ENCODE measurements at places on chromosomes 2 and 18.

DNA sequence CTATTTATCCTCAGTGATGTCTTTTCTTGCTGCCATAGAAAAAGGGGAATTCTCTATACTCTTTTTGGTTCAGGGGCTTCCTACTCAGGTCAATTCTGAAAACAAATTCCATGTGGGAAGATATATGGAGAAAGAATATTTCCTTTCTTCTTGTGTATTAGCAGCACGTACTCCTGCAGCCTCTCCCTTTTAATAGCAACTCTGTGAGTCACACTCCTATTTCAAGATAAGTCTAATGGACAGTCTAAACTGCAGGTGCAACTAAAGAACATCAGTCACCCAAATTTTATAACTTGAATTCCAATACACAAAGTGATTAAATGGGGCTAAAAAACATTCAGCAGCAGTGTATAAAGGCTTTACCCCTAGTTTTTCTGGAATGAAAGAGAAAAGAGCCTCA, 942.2 kb downstream of the CNTNAP5 start:
- DNase-seq = no peak

- DNase-seq = no peak
Measured at GRCh38 chr2:173249661-173250641, 104.7 kb upstream of the CDCA7 start.

DNA sequence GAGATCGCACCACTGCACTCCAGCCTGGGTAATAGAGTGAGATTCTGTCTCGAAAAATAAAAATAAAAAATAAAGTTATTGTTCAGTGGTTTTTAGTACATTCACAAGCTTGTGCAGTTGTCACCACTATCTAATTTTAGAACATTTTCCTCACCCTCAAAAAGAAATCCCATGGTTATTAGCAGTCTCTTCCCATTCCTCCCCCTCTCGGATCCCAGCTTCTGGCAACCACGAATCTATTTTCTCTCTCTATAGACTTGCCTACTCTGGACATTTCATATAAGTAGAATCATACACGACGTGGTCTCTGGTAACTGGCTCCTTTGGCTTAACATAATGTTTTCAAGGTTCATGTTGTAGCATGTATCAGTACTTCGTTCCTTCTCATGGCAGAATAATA, 38.6 kb downstream of the CABLES1 start:
- DNase-seq = no peak

DNA sequence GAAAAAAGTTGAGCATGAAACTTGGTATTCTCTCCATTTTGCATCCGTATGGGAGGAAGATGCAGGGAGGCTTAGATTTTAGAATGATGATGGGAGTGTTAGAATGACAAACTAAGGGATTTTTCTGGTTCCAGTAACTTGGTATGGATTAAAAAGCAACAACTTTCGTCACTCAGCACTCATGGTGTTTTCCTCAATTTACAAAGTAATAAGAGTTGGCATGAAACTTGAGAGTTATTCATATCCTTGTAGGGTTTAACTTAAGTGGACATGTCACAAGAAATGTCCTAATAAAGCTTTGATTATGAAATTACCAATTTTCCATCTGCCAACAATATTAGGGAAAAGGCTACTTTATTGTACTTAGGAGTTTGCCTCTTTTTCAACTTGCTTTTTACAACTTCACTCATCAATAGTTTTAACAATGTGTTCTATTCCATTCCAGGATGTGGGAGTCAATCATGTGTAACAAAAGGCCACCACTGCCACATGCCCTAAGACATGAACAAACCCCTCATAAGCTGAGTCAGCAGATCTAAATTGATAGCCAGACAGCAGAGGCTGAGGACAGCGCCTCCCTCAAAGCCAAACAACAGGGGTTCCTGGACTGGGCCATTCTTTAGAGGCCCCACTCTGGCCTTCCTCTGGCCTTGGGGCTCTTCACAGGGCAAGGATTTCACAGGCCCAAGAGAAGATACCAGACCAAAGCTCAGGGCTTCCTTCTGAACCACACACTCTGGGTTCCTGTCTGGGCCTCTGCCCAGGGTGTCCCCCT, 265.8 kb downstream of the TNS1 start:
- DNase-seq = no peak

DNA sequence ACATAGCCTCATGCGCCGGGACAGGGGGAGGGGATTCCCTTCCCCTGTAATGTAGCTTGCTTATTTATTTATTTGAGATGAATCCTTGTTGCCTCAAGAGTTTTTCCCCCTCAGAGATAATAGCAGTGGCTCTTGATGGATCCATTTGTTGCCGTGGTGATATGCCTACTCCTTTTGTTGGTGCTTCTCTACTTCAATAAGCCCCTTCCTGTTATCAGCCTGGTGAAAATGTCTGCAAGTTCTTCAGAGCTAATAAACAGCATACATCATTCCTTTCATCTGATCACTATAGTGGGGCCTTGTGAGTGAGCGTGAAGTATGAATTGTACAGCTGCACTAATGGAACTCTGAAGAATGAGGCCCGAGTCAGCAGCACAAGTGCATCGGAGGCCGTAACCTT, 19.4 kb downstream of the FZD5 start:
- no peak for DNase-seq

All from large intestine (tissue), 12 donors.